ENCODE measurements at places on chromosomes 4 and X.
A peak's percentile ranks its signal among the peaks of the same experiment; 100 is the strongest.

- DNase-seq, result no peak
Measured at GRCh38 chr4:2660596-2661211, 95.4 kb downstream of the TNIP2 start.

GRCh38 chrX:119087121-119087520 is 14.3 kb downstream of the CT47C1 start:
- DNase-seq, result no peak

GRCh38 chr4:40550948-40551462 is 78.7 kb downstream of the RBM47 start:
- no peak for DNase-seq

DNA sequence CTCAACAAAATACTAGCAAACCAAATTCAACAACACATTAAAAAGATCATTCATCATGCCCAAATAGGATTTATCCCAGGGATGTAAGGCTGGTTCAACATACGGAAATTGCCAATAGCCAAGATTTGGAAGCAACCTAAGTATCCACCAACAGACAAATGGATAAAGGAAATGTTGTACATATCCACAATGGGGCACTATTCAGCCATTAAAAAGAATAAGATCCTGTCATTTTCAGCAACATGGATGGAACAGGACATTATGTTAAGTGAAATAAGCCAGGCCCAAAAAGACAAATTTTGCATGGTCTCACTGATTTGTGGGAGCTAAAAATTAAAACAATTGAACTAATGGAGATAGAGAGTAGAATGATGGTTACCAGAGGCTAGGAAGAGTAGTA is 82.0 kb upstream of the FAM241A start:
- DNase-seq, result no peak

DNA sequence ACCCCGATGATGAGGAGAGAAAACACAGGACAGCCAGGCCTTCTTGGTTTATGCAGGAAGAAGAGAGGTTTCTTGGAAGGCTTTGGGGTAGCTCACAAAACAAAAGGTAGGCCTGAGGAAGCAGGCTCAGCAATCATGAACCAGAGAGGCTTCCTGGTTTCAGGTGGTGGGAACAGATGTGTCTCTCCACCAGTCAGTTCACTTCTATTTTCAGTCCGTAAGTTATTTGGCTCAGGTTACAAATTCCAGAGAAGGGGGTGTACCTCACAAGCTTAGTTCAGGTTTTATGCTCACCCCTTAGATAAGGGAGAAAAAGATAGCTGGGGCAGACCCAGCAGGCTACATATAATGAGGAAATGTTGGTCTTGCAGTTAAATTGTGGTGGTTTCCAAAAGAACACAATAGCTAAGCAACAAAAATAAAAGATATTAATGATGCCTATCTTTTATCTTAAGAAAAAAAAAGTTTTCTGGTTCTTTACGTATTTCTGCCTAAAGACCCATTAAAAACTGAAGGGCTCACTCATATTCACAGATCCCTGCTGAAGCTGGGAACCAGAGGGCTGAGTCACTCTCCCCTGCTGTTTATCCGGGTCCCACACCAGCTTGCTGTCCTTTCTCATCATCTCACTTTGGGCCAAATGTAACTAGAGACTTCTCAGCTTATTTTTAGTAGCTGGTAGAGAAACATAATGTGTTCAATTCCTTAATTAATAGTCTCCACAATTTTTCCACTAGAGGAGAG is 177.0 kb downstream of the CAMK2D start:
- DNase-seq, result peak; percentile 24

- no peak for DNase-seq
Measured at GRCh38 chrX:31388946-31389345, 317.1 kb upstream of the FTHL17 start.

- no peak for DNase-seq
Measured at GRCh38 chr4:61428950-61429349, 228.8 kb downstream of the ADGRL3 start.
